ENCODE measurements at places on chromosomes 11 and 22.

- ATAC-seq: no peak
These were observed 4.9 kb upstream of the PTS start for GRCh38 chr11:112221274-112221835.

DNA sequence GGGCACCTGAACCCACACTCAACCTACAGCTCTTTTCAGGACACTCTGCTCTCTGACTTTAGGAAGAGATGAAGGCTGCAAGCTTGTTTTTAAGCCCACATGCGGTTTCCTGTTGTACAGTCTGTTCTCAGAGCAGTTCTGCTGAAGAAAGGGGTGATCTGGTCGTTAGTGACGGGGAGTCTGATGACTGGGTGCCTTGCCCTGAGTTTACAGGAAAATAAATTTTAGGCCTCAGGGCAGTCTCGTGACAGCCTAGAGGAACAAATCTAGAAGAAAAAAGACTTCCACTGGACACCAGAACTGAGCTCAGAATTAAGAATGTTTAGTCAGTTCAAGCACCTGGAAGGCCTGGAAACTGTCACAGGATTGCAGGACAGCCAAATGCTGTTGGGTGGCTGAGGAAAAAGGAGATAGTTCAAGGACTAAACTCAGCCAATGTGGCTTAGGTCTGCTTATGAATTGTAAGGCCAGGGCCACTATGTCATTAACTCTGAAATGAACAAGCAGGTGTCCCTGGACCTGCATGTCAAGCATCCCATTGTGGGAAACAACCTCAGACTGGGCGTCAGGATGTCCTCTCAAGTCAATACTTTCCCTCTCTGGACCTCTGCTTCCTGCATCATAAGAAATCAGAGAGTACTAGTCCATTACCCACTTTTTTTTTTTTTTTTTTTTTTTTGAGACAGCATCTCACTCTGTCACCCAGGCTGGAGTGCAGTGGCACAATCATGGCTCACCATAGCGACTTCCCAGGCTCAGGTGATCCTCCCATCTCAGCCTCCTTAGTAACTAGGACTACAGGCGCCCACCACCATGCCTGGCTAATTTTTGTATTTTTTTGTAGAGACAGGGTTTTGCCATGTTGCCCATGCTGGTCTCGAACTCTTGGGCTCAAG, 5.7 kb downstream of the PIK3IP1 start:
- ATAC-seq: peak; percentile 48

DNA sequence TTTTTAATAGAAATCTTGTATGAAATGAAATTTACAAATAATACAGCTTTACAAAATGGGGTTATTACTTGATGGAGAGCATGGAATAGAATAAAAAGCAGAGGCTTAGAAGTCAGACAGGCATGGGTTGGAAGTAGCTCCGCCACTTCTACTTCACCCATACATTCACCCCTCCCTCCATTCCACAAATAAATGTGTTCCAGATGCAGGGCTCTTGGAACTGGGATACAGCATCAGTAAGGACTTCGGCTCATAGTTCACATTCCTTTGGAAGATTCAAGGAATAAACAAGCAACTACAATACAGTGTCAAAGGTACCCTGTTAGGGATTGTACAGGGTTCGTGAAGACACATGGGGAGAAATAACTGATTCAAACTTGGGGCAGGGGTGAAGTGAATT, 156.8 kb downstream of the WNT11 start:
- ATAC-seq: no peak

DNA sequence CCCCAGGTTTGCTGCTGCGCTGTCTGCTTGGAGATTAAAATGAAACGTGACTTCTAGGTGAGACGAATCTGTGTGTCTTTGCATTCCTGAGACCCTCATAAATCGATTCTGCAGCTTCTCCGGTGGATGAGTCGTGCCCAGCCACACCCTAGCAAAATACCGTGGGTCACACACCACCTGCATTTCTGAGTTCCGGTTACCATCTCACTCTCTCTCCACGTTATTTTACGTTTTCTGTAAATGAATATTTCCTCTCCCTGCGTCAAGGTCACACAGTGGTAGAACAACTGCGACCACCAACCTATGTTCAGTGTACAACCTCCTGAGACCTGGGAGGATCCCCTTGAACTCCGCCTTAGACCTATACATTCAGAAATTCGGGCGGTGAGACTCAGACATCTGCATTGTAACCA, 1.1 kb downstream of the YWHAH start:
- ATAC-seq: no peak

DNA sequence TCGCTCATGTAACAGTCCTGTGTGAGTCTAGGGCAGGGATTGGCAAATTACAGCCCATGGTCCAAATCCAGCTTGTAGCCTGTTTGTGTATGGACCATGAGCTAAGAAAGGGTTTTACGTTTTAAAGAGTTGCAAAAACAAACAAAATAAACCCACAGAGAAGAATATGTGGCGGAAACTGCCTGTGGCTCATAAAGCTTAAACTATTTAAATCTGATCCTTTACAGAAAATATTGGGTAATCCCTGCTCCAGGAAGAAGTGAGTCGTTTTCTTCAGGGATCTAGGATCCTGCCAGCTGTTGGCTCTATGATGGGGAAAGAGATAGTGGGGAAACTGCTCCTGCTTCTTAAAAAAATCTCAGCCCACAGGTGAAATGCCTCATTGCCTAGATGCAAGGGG, 3.4 kb upstream of the OR6Q1 start:
- ATAC-seq: no peak

GRCh38 chr11:95231881-95232605, 1.0 kb upstream of the SESN3 start:
- ATAC-seq: peak; percentile 21

DNA sequence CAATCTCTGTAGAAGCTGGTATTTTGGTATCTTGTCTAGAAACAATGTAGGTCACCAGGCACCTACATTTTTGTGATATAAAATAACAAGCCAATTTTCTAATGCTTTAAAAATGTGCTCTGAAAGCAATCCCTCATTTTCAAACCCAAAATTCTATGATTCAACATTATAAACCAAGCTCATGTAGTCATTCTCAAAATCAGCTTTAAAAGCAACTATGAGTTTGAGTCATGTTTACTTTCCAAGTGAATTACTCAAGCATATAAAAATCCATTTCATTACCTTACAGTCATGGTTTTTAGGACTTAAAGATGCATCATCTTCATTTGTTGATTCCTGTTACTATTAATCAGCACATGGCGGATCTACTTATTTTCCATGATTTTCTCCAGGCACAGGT, 216.4 kb downstream of the GRM5 start:
- ATAC-seq: no peak

DNA sequence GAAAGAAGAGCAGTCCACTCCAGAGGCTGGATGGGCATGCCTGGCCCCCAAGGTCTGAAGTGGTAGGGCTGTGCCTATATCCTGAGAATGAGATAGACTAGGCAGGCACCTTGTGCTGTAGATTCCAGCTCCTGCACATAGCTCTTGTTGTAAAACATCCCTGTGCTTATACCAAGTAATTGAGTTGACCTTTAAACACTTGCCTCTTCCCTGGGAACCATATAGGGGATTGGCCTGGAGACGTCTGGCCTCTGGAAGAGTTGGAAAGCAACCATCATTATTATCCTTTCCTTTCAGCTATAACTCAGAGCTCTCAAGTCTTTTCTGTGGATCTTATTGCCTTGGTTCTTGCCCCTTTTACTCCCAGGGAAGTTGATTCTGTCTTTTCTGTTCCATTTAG, 15.1 kb downstream of the LIMK2 start:
- no peak for ATAC-seq

GRCh38 chr11:111463276-111463675, 48.9 kb downstream of the BTG4 start:
- no peak for ATAC-seq

DNA sequence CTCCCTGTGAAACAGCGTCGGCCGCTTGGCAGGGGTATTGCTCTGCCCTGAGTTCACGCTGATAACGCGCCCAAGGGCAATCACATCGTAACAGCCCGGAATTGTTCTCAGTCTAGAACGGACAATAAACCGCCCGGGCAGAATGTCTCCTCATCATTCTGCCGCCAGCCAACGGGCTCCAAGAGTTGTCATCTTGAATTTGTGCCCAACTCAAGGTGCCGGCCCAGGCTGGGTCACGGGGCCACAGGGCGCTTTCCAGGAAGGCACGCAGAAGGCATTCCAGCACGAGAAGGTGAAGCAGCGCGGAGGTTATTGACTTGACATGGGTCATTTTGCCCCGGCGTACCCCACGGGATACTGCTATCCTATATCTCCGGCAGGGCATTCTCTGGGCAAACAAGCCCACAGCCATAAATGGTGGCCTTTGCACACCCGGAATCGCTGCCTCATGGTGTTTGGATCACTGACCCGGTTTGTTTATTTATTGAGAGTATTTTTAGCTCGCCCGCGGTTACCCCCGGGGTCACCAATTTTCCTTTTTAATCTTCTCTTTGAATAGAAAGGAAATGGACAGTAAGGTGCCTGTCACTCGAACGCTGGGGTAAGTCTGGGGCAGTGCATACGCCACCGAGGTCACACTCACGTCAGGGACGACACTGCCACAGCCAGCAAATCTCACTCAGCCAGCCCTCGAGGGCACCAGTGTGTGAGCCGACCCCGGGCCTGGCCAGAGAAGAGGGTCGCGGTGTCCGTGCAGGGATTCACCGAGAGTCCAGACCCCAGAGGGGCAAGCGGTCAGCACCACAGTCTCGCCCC, 72.4 kb upstream of the FGF3 start:
- ATAC-seq: no peak

GRCh38 chr11:1306186-1307162, 3.0 kb downstream of the TOLLIP start:
- ATAC-seq: no peak

GRCh38 chr11:32216749-32217148, 125.9 kb downstream of the RCN1 start:
- ATAC-seq: no peak

DNA sequence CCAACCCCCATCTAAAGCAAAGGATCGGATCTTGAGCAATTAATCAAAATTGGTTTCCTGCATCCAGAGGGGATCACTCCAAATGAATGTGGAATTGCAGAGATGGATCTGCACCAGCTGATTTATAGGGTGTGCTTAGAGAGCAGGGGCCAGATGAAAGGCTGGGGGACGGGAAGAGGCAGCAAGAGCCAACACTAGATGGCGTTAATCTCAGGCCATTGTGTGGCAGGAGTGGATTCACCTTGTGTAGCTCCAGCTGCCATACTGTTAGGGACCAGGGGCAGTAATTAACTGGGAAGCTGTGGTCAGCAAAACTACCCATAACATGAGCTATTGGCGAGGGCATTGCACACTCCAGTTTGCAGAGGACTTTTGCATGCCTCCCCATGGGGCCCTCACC, 35.6 kb downstream of the SERPINH1 start:
- ATAC-seq: no peak

DNA sequence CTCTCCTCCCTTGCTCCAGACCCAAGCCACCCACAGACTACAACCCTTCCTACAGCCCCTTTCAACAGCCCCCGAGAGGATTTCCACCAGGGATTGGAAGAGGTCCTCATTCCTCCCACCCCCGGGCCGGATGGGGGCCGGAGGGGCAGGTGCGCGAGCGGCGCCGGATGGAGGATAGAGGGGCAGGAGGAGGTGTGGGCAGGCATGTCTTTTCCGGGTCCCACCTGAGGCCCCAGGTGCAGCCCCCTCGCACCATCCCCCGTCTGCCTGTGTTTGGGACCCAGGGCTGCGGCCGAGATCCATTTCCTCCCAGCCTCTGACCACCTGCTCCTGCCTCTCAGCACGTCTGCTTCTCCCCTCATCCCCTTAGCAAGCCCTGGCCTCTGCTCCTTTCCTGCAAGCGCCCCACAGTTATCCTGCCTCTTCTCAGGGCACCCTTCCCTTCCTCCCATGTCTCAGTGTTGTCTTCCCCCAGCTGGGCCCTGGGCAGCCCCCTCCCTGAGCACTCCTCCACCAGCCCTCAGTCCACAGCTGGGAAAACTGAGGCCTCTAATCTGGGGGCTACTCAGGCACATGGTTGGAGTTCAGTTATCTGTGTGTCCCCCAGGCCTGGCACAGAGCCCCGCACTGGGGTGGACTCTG, 19.3 kb upstream of the CBX7 start:
- no peak for ATAC-seq

GRCh38 chr11:64996327-64996709, 453 bp downstream of the BATF2 start:
- no peak for ATAC-seq
